T-helper 17 cell (primary cell): ENCODE measurements at places on chromosomes 1 and 21. TPM values are rescaled to one million over a fixed set of nuclear protein-coding genes. Genes with fewer than 3 reads are reported as not detected.

The LAMB3 gene
- 0.37 TPM for total RNA-seq

The RPE65 gene
- not detected for total RNA-seq

The SNX7 gene
- 0.99 TPM for total RNA-seq

The CSF1 gene
- 15.4 TPM for total RNA-seq

The INAVA gene
- 0.25 TPM for total RNA-seq

The DCST2 gene
- 0.94 TPM for total RNA-seq

The KIF26B gene
- not detected for total RNA-seq

The CCDC30 gene
- total RNA-seq: 3.9 TPM

The S100A9 gene
- 138 TPM for total RNA-seq

The KIAA0040 gene
- total RNA-seq: 31.5 TPM

The PROK1 gene
- not detected for total RNA-seq

The FOXO6 gene
- total RNA-seq: 0.86 TPM

The TMCO4 gene
- 18.6 TPM for total RNA-seq

The THEMIS2 gene
- 72.0 TPM for total RNA-seq

The NIBAN1 gene
- total RNA-seq: 61.3 TPM

The TNFAIP8L2 gene
- 5.4 TPM for total RNA-seq

The FCGR3B gene
- total RNA-seq: not detected

The FCGR2B gene
- total RNA-seq: 2.6 TPM

The TBX19 gene
- total RNA-seq: 2.7 TPM

The NTMT2 gene
- total RNA-seq: not detected

The UBE4B gene
- 36.8 TPM for total RNA-seq

The LRRC38 gene
- total RNA-seq: not detected

The ADGRL4 gene
- total RNA-seq: not detected

The TMPRSS2 gene
- total RNA-seq: not detected

The GBP1 gene
- total RNA-seq: 29.4 TPM

The ZNF678 gene
- total RNA-seq: 5.5 TPM

The URB2 gene
- 10.7 TPM for total RNA-seq

The KLHDC9 gene
- 0.57 TPM for total RNA-seq

The C1orf226 gene
- not detected for total RNA-seq

The PSRC1 gene
- 1.7 TPM for total RNA-seq

The SV2A gene
- total RNA-seq: 4.7 TPM

The SDC3 gene
- 0.34 TPM for total RNA-seq

The GRIK1 gene
- not detected for total RNA-seq

The SLC44A5 gene
- total RNA-seq: 1.1 TPM

The PKP1 gene
- total RNA-seq: not detected

The CLIC6 gene
- 0.10 TPM for total RNA-seq

The AUNIP gene
- total RNA-seq: not detected

The SLAMF8 gene
- 0.44 TPM for total RNA-seq

The PANK4 gene
- 53.5 TPM for total RNA-seq

The CD5L gene
- not detected for total RNA-seq
